ENCODE measurements at places on chromosomes 12 and 14. TPM values are rescaled to one million over a fixed set of nuclear protein-coding genes. Genes with fewer than 3 reads are reported as not detected.

DNA sequence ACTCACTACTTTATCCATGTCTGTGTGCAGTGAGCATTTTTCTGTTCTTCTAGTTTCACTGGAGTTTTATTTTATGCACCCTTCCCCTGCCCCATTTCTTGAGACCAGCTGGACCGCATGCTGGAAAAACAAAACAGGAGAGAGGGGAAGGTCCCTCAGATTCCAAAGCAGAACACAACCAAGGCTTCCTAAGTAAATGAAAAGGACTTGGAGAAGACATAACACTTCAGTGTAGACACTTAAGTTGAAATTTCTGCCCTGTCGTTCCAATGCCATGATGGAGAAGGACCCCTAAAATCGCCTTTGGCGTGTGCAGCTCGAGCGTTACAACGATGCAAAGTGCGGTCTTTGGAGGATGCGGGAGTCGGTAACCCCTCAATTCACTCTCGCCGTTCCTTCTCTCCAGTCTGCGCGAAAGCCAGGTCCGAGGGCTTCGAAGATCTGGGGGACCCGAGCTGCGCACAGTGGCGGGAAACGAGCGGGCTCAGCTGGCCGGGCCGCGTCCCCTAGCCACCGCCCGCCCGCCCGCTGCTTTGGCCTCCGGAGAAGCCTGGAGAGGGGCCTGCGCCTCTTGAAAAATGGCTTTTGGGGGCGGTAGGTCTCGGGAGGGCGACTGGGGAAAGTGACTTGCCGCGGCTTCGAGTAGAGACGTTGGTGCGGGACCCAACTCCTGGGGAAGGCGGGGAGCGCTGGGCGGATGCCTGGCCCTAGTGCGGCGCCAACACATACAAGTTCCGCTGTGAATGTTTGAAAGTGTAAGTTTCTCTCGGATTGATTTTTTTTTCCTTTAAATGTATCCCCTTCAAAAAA is 11.2 kb upstream of the HOXC13 start:
- DNase-seq = no peak

GRCh38 chr12:88472248-88472647 is 108.0 kb downstream of the KITLG start:
- DNase-seq = no peak

GRCh38 chr14:61502459-61503093 is 181.2 kb downstream of the PRKCH start:
- peak; percentile 42 for DNase-seq

- DNase-seq = no peak
These were observed 282.1 kb downstream of the RPS29 start for GRCh38 chr14:49303946-49304516.

The TAS2R14 gene
- 0.92 TPM for total RNA-seq

The TEX52 gene
- not detected for total RNA-seq

The SLC38A4 gene
- total RNA-seq = 0.49 TPM

The MYO1H gene
- not detected for total RNA-seq

The PLEKHH1 gene
- total RNA-seq = 3.5 TPM
